Stimulated activated CD4-positive, alpha-beta T cell treated with anti-CD3 and anti-CD28 coated beads, Interleukin-1b, Interleukin-23, amount 100 ng/mL, for 1 hour (primary cell): ENCODE measurements at places on chromosomes 1 and 21.

DNA sequence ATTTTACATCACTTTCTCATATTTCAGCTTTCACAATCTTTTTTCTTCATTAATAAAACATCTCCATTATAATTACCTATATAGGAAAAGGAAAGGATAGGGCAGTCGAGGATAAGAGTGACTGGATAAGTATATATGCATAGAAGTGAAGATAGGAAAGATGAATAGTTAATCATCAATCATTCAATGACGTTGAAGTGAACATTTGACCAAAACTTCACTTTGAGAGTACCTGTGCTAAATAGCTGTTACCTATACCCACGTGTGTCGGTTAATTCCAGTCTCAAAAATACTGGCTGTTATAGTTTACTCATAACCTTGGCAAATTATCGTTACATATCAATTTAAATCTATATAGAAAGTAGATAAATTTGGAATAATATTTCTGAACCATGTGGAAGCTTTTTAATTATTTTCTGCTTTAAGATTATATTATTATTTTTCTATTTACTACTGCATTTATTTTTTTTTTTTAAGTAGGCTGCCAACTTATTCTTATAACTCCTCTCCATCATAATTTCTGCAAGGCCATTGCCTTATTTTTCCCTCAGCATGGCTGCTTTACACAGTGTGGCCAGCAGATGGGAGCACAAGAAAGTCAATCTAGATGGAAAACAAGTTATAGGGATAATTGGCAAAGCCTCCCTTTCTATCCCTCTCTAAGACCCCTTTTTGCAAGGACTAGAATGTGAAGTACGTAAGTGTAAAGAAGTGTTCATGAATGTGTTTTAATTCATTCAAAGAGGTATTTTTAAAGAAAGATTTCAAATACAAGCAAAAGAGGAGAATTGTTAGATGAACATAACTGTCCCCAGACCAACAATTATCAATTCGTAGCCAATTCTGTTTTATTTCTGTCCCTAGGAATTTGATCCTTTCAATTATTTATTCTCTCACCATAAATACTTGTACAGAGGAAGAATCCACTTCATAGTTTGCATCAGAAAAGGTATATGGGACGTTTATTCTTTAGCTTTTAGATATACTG is 290.4 kb downstream of the KCNT2 start:
- DNase-seq, result no peak

DNA sequence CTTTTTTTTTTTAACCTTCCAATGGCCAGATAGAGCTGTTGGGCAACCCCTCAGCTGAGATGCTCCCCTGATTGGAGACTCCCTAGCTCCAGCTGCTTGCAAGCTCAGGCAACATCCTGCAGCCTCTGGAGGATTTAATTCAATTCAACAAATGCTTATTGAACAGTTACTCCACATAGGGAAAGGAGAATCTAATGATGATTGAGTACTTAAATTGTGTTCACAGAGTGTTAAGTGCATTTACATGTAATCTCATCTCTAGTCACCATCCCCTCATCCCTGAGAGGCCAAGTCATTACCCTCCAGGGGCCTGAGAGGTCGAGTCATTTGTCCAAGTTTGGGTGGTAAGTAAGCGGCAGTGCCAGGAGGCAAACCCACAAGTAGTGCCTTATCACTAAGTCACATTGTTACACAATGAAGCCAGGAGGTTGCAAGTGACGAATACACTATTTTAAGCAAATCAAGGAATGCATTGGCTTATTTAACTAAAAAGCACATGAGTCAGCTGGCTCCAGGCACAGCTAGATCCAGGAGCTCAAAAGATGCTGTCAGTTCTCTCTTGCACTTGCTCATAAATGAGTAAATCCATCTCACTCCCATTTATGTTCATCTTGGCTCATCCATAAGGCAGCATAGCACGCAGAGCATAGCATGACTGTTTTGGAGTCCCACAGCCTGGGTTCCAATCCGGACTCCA is 64.3 kb downstream of the OPTC start:
- no peak for DNase-seq

- DNase-seq, result no peak
Measured at GRCh38 chr1:181658581-181658980, 175.3 kb downstream of the CACNA1E start.

GRCh38 chr1:76881762-76882161 is 14.5 kb downstream of the ST6GALNAC5 start:
- DNase-seq, result no peak

DNA sequence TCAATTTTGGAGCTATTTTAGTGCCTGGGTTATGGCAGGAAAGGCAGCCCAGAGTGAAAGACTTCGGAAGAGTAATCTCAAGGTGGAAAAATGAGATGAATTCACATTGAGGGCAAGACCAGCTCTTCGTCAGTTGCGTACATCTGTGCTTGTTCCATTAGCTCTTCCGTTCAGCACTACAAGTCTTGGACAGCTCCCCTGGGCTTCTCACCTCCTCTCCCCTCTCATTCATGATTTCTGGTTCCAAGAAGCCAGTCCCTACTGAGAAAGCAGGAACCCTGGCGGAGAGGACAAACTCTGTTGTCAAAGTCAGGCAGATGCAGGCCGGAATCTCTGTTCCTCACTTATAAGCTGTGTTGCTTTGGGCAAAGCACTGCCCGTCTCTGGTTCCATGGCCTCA is 76.5 kb downstream of the ACTL8 start:
- no peak for DNase-seq

GRCh38 chr1:174998569-174999215 is 1.1 kb upstream of the CACYBP start:
- DNase-seq, result no peak

DNA sequence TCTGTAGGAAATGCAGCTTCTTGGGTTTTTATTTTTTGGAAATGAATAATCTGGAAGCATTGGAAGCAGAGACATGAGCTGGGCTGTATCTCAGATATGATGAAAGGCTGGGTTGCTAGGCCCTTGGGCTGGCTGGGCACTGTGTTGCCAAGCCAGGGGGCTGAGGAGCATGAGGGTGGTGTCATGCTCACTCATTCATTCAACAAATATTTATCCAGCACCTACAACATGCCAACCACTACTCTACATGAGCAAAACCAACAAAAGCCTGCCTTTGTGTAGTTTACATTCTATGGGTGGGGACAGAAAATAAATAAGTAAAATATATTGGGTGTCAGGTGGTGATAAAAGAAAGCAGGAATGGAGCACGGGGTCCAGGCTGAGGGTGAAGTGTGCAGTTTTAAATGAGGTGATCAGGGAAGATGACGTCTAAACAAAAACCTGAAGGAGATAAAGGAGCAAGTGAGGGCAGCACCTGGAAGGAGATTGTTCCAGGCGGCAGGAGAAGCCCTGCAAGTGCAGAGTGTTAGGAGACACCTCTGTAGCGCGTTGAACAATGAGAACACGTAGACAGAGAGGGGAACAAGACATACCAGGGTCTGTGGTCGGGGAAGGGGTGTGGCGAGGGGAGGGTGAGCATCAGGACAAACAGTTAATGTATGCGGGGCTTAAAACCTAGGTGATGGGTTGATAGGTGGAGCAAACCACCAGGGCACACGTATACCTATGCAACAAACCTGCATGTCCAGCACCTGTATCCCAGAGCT is 10.9 kb downstream of the TAGLN2 start:
- DNase-seq, result no peak

- DNase-seq, result peak; percentile 9
Measured at GRCh38 chr1:41241354-41241748, 755 bp downstream of the SCMH1 start.

GRCh38 chr1:20982316-20982715 is 194.4 kb downstream of the EIF4G3 start:
- no peak for DNase-seq

GRCh38 chr1:62280150-62280549 is 39.1 kb downstream of the KANK4 start:
- DNase-seq, result no peak

DNA sequence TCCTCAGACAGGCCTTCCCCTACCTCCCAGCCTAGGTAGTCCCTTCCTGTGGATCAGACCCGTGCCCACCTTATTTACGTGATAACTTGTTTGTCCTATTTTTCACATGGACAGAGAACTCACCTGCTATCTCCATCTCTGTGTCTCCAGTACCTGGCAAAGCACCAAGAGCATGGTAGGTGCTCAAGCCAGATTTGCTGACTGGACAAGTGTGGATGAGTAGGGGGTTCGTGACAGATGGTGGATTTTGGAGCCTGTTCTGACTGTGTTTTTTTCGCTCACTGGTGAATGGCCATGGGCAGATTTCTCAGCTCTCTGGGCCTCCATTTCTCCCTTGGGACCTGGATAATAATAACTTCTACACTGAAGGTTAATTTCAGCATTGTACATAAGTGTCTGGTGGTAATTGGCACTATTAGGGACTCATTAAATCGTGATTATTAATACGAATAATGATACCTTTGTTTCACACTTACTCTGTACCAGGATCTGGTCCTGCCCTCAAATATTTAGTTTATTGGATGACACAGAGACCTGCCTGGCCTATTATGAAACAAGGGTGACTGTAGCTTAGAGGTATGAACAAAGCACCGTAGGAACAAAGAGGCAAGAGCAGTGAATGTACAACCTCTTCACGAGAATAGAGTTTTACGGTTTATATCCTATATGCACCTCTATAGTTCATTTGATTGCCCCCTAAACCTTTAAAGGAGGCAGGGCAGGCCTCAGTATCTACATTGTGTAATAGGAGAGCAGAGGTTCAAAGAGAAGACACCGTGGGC is 24.5 kb upstream of the SLC26A9 start:
- no peak for DNase-seq

DNA sequence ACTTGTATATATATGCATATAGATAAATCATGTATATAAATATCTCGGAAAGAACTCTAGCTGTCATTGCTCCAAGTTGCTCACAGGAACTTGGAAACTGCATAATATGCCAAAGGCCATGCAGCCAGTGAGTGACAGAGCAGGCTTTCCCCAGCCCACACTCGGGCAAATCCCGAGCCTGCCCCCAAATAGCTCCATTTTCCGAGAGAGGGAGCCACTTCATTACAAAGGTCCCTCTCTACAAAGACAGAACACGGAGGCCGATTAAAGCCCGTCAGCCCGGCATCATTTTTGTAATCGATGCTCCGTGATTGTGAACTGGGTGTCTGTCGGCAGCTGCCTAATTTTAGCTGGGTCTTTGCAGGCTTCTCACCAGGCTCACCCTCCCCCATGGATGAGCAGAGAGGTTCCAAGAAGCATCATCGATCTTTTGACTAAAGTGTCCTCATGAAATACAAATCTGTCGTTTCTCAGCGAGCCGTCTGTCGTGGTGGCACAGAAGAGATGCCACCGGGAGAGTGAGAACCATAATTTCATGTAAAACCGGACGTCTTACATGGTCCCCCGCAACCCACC is 663.9 kb downstream of the PTPRU start:
- DNase-seq, result no peak

- DNase-seq, result no peak
Measured at GRCh38 chr1:41599912-41600311, 115.4 kb upstream of the EDN2 start.

DNA sequence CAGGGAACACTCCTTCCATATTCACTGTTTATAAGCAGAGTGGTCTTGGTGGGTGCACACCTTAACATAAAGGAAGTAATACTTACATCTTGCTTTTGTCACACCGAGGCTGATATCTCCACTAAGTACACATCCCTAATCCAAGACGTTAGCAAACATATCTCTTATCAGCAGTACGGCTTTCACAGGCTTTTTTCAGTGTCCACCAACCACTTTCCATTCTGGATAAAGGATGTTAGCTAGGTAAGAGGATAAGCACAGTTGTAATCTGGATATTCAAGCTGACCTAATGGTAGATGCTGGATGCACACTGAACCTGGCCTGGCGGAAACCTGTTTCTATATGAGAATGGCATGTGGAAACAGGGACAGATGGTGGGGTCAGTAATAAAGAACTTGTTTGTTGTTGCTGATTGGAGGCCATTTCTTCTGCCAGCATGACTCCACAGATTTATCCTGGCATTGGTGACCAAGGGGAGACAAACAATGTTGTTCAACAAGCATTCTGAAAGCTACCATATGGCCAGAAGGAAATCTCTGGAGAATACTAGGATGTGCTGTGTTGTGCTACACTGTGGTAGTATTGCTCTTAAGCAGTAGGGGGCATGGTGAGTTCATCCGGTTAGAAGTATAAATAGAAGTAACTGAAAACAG is 416.4 kb downstream of the PTBP2 start:
- DNase-seq, result no peak

GRCh38 chr21:31624961-31625491 is 34.5 kb upstream of the SOD1 start:
- no peak for DNase-seq

- DNase-seq, result no peak
Measured at GRCh38 chr1:205012391-205013140, 30.4 kb upstream of the CNTN2 start.

DNA sequence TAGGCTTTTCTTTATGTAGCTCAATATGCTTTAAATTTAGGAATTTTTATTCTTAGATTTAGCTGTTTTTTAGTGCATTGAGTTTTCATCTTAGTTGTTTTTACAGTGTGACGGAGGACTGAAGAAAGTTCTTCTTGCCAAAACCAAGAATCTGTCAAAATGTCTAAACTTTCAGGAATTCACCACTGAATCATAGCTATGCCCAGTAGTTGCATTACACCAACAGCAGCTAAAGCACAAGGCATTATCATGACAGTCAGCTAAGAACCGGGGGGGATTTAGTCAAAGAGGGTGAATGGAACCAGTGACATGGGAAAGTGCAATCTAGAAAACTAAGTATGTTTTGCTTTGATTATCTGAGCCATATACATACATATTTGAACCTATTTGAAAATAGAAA is 6.5 kb upstream of the C1orf146 start:
- no peak for DNase-seq

DNA sequence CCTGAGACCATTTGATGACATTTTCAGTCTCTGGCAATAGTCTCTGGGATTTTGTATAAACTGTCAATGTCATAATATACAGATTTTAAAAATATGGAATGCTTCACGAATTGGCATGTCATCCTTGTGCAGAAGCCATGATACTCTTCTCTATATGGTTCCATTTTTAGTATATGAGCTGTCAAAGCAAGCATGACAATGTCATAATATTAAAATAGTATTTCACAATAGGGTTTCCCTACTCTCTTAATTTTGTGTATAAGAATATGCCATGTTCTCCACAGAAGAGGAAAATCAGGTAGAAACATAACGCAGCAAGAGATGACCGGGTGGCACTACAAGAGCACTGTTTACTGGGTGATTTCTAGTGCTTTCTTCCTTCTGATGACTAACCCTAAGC is 8.3 kb upstream of the DIPK1A start:
- DNase-seq, result no peak

- DNase-seq, result no peak
Measured at GRCh38 chr1:246773213-246773641, 49.0 kb downstream of the SCCPDH start.

DNA sequence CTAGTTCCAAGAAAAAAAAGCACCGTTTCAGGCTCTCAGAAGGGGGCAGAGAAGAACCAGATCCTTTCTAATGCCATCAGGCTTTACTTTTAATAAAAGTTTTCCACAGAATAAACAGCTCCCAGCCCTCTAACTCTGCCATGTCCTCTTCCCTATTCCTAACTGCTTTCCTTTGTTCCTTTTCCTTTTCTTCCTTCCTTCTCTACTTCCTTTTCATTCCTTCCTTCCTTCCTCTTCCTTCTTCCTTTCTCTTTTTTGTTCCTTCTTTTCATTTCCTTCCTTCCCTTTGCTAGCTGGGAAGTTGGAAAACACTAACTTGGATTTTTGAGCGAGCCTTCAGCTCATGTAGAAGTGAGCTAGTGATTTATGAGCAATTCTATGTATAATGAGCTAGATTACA is 46.2 kb downstream of the KDM5B start:
- no peak for DNase-seq

- no peak for DNase-seq
Measured at GRCh38 chr1:236206548-236206947, 64.2 kb downstream of the GPR137B start.
